ENCODE measurements at places on chromosomes 5 and 9.

DNA sequence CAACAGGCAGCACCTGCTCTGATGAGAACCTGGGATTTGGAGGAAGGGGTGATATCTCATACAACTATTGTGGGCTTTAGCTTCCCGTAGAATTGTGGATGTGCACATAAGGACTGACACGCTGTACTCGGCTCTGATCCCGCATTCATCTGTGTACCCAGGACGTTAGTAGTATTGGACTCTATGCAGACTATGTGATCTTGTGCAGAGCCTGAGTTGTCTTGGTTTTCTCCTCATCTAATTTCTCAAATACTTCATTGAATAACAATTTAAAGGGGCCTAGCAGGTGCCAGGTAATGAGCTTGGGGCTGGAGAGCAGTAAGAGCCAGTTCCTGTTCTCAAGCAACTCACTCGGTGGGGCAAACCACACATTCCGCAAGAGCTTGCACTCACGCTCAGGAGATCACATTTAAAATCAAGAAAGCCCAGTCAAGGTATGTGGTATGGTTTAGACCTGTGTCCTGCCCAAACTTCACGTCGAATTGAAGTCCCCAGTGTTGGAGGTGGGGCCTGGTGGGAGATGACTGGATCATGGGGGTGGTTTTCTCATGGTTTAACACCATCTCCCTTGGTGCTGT is 14.8 kb downstream of the C5orf15 start:
- no peak for DNase-seq

- no peak for DNase-seq
These were observed 442.5 kb downstream of the EFNA5 start for GRCh38 chr5:107228226-107228625.

- DNase-seq, result no peak
These were observed 59.5 kb upstream of the UBAC1 start for GRCh38 chr9:136020671-136021070.

DNA sequence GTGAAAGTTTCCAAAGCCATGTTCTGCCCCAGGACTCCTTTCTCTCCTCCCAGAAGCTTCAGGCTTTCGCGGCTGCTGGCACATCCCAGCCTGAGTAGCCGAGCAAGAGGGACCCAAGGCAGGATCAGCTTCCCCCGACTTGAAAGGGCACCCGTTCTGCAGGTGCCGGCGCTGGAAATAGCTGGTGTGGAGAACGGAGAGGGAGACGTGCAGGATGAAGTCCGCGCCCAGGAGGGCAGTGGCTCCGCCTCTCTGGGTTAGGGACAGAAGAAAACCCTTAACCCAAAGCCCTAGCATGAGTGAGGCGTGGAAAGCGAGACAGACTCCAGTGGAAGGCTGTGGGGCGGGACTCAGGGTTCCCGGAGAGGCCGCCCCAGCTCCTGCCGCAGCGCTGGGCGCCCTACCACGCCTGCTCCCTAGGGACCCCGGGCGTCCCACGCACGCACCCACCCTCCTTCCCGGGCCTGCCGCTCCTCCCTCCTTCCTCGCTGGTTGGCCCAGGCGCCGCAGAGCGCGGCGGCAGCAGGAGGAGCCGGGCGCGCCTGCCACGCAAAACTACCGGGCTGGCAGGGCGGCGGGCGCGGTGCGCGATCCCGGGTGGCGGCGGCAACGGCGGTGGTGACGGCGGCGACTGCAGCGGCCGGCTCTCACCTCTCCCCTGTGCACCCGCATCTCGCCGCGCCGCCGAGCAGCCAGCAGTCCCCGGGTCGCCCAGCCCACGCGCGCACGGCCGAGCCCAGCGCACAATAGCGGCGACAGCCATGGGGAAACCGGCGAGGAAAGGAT is at the start of gene SLC1A1:
Gene SLC1A1, plus strand, starts transcription at position 550 of the 786 bp plus-strand sequence. Its CDS starts 212 bp downstream, at position 762.
- DNase-seq, result peak; percentile 92

DNA sequence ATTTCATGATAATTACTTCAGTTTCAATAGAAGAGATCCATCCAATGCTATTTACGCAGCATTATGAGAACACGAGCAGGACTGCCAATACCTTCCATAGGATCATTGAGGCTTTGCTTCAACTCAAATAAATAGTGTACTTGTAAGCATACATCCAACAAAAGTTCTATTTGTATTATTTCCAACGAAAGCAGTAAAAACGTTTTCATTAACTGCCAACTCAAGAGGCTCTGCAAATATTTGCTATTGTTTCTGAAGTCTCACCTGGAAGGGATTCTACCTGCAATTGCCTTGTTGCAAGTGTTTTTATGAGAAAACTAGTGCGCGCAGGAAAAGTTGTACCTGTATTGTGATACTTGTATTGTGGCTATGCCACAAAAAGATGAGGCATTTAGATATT is 11.0 kb upstream of the GNPDA1 start:
- DNase-seq, result no peak

DNA sequence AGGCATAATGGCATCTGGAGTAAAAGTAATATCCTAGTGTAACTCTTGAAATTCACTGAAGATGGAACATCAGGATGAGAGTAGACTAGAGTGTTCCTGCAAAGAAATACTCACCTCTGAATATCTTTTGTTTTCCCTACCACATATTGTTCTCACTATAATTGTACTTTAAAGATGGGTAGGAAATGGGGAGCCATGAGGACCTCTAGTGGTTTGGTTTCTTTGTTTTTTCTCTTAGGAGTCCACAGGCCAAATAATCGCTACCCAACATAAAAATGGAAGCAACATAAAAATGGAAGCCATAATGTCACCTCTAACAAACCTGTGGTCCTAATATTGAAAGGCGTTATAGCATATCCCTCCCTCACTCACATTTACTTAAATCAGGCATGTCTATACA is 2375.8 kb downstream of the MAT2B start:
- DNase-seq, result no peak

GRCh38 chr5:133271606-133272005 is 219.8 kb downstream of the HSPA4 start:
- no peak for DNase-seq

DNA sequence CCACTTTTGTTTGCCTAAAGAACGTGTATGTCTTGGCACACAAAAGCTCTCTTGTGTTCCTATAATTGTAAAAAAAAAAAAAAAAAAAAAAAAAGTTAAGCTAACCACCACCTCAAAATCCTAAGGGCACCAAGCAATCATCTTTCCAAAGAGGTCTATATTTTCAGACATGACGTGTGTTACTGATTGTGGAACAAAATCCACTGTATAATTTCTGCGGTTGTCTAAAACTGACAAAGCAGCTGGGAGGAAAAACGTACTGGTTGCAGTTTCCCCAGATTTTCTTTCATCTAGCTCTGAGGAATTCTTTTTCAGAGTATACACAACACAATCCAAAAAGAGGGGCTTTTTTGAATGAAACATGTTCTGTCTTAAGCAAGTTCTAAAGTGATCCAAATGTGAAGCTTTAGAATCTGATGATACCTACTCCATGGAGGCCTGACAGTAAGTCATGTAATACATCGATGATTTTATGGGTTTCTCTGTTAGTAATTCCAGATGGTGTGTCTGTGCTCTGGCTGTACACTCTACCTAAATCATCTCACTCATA is 375.6 kb upstream of the NUDT12 start:
- no peak for DNase-seq

DNA sequence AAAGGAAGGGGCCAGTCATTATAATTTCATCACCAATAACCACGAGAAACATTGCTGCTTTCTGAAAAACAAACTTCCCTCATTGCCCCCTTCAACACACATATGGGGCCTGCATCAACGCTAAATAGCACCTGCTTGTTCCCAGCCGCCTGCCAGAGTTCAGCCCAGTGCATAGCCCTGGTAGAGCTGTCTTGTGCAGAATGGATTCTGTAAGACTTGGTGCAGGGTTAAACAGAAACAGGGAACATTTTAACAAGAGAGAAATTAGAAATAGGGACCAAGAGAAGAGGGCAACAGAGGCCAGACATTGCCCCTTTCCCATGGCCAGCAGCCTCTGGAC is 56.7 kb downstream of the UBE2QL1 start:
- DNase-seq, result no peak

DNA sequence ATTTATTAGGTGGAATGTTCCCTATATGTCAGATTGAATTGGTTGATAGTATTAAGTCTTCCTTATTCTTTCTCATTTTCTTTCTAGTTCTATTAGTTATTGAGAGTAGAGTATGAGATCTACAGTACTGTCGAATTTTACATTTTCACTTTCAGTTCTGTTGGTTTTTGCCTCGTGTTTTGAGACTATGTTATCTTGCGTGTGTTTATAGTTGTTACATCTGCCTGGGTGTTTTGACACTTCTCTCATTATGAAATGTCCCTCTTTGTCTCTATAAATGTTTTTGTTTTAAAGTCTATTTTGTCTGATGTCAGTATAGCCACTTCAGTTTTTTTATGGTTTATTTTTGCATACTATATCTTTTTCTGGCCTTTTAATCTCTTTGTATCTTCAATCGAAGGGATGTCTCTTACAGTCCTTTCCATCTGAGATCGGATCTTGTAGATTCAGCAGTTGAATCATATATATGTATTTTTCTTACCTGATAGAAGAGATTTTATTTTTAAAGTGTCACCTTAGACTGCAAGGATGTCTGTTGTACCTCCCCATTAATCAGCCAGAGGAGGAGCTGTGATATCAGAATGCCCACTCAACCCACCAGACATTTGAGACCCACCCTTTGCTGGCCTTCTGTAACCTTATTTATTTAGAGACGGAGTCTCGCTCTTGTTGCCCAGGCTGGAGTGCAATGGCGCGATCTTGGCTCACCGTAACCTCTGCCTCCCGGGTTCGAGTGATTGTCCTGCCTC is 20.7 kb downstream of the EHMT1 start:
- DNase-seq, result no peak

- no peak for DNase-seq
These were observed 26.6 kb downstream of the GRAMD2B start for GRCh38 chr5:126449751-126450271.

GRCh38 chr5:17219006-17219422 is 1.6 kb downstream of the BASP1 start:
- peak; percentile 55 for DNase-seq

GRCh38 chr9:116149844-116150243 is 3.7 kb upstream of the PAPPA start:
- DNase-seq, result no peak

- no peak for DNase-seq
These were observed 341.8 kb upstream of the KIF2A start for GRCh38 chr5:61964201-61964600.

DNA sequence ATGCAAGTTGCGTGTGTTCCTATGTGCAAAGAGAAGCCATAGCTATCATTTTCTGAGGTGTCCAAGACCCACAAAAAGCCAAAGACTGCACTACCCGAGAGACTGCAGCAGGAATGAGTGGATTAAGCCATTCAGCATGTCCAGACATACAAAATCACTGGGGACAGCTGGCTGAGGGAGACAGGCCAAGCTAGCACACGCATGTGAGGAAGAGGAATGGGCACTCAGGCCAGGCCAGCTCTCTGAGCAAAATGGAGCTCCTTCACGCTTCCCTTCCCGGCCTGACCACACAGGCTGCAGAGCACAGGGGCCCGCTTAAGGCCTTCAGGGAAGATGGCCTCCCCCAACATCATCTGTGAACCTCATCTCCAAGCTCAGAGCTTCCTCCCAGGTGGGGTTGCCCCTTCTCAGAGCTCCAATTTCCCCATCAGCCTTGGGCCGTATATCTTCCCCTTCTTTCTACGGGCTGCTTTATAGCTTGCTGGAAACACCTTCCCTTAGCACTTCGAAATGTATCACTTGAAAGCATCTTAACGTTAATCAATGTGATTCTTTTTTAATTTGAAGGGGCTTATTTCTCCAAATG is 8.4 kb downstream of the DCANP1 start:
- no peak for DNase-seq

DNA sequence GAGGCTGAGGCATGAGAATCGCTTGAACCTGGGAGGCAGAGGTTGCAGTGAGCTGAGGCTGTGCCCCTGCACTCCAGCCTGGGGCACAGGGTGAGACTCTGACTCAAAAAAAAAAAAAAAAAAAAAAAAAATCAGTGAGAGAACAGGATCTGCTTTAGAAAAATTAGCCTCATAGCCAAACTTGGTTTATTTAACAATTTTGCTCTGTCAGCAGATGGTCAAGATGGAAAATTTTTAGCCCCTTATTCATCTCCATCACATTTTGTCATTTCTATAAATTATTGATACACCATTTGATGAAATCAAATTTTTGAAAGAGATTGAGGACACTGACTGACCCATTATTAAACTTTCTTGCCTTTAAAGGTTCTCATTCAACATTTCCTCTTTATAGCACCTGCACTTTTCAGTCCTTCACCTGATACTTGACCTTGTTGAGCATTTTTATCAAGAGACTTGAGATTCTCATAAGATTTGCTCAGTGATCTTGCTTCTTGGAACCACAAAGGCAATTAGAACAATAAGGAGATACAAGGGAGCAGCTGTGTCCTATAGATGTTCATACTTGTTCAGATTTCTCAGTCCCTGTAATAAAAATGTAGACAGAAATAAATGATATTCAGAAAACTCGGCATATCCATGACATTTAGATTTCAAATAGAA is 38.1 kb downstream of the LRRC70 start:
- DNase-seq, result no peak
